ENCODE measurements at places on chromosomes 13 and 19.

DNA sequence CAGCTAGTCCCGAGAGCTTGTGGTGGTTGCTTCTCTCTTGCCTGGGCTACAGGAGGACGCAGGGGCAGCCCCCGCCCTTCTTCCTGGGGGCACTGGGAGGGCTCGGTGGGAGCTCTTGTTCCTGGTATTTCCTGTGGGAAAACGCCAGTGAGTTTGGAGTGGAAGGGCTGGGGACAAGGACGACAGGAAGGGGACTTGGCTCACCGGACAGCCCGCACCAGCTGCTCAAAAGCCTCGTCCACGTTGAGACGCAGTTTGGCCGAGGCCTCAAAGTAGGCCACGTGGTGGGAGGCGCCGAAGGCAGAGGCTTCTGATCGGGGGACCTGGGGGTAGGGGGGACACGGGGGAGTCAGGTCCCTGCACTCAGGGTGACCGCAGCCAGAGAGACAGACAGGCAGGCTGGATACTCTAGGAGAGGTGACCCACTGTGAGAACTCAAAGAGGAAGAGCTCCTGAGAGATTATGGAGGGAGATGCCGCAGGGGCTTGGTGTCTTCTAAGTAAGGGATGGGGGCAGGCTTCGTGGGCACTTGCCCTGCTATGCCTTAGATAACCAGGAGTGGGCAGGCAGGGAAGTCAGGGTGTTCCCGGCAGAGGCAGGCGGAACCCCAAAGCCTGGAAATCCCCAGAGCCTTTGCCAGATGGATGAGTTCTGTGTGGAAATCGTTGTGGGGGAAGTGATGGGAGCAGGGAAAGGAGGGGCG is 4.3 kb downstream of the RRAS start:
- no peak for DNase-seq

GRCh38 chr19:35585848-35586247 is at the start of gene PMIS2:
Gene PMIS2, plus strand, starts transcription at chr19:35586173. Its CDS starts 87 bp downstream, at chr19:35586260.
- no peak for DNase-seq

DNA sequence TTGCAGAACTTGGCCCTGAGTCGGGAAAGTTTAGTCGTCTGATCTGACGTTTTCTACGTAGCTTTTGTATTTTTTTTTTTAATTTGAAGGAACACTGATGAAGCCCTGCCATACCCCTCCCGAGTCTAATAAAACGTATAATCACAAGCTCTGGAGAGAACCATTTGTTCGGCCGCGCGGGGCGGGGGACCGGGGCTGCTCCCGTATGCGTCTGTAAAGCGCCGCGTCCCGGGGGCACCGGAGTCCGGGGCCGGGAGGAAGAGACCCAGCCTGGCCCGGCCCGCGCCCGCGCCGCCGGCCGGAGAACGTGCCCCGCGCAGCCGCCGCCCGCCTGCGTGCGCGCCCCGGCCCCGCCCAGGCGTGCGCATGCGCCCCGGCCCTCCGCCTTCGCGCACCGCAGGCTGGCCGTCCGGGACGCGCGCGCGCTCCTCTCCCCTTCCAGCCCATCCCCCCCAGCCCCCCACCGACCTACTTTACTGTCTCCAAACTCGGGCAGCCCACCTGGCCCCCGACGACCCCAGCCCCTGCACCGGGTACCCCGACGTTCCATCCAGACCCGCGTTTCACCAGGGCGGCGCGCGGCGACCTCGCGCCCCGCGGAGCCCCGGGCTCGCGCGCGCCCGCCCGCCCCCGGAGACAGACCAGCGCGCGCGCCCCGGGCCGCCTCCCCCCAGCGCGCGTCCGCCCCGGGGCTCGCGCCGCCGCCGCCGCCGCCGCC is 785 bp upstream of the USF2 start:
- peak; percentile 46 for DNase-seq

- DNase-seq, result no peak
Observed at GRCh38 chr19:7973883-7974282, 30.4 kb upstream of the TIMM44 start.

GRCh38 chr13:113413898-113414282 is 39.4 kb downstream of the ADPRHL1 start:
- DNase-seq, result no peak

DNA sequence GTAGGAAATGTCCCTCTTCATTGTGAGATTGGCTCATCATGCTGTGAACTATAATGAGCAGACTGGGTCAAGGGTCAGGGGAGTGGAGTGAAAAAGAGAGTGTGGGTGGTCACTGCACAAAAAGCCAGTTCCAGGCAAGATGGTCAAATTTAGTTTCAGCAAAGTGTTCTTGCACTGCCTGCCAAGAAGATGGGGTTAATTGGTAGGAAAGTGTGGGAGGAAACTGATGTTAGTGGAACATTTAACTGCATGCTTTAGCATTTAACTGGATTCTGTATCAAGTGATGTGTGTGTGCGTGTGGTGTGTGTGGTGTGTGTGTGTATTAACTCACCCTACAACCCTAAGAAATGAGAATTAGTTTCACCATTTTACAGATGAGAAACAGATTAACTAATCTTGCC is 131.6 kb downstream of the COG6 start:
- DNase-seq, result peak; percentile 71

DNA sequence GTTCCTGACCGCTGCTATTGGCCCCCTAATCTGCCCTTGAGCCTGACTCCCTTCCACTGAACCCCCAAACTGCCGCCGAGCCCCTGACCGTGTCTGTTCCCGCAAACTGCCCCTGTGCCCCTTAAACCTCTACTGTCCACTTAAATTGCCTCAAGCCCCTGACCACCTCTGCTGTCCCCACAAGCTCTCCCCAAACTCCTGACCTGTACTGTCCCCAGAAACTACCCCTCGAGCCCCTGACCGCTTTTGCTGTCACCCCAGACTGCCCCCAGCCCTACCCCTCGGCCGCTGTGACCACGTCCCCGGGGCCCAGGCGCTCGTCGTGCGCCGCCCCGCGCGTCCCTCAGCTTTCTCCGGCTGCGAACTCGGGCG is 382 bp downstream of the ZNF77 start:
- no peak for DNase-seq

DNA sequence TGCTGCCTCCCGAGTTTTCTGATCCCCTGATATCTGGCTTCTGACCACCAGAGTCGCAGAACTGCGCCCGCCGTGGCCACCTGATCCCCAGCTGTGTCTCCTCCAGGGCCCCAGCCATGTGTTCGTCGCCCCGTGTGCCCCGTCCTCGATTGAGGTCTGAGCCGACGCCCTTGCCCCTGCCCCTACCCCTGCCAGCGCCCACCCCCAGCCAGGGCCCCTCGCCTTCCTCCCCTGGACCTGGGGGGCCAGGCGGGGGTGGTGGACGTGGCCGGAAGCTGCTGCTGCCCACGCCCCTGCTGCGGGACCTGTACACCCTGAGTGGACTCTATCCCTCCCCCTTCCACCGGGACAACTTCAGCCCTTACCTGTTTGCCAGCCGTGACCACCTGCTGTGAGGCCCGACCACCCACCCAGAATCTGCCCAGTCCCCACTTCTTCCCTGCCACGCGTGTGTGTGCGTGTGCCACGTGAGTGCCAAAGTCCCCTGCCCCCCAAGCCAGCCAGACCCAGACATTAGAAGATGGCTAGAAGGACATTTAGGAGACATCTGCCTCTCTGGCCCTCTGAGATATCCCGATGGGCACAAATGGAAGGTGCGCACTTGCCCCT is 9.2 kb downstream of the PLPPR2 start:
- DNase-seq, result no peak

DNA sequence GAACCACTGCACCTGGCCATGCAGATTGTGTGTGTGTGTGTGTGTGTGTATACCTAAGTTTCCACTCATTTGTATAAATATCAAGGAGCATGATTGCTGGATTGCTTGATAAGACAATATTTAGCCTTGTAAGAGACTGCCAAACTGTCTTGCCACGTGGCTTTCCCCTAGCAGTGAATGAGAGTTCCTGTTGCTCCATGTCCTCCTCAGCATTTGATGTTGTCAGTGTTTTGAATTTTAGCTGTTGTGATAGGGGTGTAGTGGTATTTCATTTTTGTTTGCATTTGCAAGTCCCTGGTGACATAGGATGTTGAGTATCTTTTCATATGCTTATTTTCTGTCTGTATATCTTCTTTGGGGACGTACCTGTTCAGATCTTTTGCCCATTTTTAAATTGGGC is 99.0 kb upstream of the ZNF536 start:
- no peak for DNase-seq

- DNase-seq, result no peak
Observed at GRCh38 chr13:110393761-110394160, 86.7 kb downstream of the COL4A2 start.

GRCh38 chr19:35204799-35205732 is 23.5 kb downstream of the FAM187B start:
- no peak for DNase-seq

GRCh38 chr13:90427322-90428272 is 919.9 kb upstream of the MIR17HG start:
- no peak for DNase-seq

DNA sequence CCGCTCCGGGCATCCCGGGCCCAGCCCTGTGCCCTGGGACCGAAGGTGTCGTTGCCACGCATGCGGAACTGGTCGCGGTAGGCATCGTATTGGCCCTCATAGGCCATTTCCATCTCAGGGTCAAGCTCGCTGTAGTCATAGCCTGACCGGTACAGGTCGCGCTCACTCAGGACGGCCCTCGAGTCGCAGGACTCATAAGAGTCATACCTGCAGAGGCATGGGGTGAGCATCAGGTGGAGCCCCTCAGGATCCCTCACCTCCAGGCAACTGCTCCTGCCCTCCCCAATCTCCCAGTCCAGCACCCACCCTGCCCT is 17.4 kb downstream of the AKAP8L start:
- DNase-seq, result no peak

GRCh38 chr13:114099918-114100445 is 32.4 kb downstream of the RASA3 start:
- DNase-seq, result peak; percentile 53

GRCh38 chr19:28044477-28044876 is 1168.5 kb downstream of the UQCRFS1 start:
- DNase-seq, result no peak

GRCh38 chr19:58203814-58204475 is 21.1 kb downstream of the ZNF274 start:
- no peak for DNase-seq

DNA sequence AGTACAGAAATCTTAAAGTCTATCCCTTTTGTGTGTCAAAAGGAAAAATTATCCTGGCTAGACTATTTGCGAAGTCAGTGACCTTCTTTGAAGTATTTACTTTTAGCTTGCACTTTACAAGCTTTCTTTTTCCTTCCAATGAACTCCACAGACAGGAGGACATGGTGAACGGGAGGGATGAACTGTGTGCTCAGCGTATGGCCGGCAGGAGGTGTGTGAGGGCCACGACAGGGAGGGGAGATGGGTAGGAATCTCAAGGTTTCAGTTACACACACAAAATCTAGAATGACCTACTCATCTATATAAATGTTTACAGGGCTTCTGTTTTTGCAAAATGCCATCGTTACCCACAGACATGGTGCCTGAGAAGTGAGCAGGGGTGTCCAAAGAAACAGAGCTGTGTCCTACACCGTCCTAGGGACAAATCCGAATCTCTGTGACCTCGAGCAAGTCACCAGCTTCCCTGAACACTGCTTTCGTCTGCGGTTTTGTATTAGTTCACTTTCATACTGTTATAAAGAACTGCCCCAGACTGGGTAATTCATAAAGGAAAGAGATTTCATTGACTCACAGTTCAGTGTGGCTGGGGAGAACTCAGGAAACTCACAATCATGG is 537.2 kb downstream of the LIG4 start:
- no peak for DNase-seq

DNA sequence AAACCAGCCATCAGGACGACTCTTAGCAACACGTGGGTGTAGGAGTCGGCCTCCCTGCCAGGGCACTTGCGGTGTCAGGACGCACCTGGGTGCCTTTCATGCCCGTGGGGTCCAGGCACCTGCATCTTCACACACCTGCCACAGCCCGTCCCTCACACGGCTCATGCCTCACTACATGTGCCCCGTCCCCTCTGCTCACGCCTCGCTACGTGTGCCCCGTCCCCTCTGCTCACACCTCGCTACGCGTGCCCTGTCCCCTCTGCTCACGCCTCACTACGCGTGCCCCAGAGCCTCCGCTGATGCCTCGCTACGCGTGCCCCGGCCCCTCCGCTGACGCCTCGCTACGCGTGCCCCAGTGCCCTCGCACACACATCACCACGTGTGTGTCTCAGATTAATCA is 58.0 kb upstream of the F7 start:
- no peak for DNase-seq

DNA sequence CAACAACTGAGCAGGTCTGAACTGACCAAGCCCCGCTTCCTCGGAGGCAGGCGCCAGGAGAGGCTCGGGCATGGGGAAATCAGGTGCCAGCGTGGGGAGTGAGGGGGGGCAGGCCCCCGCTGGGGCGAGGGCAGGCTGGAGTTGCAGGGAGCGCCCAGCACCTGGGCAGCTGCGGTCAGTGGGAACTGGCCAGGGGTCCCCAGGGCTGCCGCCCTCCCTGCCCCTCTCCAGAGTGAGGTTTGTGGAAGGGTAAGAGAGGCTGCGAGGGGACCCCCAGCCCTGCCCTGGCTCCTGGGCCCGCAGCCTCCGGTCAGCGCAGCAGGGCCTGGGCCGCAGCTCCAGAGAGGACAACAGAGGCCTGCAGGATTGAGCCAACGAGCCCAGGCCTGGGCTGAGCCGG is 32.5 kb downstream of the PIP5K1C start:
- DNase-seq, result no peak

DNA sequence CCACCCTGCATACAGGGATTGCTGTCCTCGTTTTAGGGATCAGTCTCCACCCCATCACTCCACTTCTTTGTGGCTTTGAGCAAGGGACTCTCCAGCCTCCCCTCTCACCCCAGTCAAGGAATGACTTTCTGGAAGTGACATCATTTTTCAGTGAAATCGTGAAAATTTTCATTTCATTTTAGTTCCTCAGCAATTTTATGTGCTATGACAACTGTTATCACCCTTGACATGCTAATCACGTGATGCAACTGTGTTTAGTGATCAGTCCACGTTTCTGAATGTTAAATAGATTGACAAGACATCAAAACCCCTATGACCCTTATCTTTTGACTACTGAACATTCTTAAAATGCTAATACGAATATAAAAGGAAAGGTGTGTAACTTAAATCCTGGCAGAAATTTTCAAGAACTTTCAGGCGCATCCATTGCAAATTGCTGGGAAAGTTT is 8.0 kb downstream of the C19orf81 start:
- DNase-seq, result no peak

DNA sequence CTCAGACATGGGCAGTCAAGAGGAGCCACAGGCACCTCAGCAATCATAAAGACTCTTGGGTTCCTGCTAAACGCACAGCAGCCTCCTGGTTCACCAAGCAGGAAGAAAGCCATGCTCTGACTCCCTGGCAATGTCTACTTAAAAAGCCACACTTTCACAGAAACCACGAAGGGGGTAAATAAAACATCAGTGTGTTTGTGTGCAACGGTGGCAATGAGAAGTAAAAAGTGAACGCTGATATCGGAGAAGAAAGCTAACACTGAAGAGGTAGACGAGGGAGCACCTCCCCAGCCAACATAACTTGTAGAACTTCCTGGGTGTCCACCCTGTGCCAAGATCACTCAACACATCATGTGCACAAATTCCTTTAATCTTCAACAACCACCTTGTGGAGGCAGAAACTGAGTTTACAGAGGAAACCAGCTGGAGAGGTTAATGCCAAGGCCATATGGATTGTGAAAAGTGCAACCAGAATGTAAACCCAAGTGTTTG is 30.2 kb downstream of the HSPH1 start:
- DNase-seq, result no peak
